ENCODE measurements at places on chromosomes 4 and X.

DNA sequence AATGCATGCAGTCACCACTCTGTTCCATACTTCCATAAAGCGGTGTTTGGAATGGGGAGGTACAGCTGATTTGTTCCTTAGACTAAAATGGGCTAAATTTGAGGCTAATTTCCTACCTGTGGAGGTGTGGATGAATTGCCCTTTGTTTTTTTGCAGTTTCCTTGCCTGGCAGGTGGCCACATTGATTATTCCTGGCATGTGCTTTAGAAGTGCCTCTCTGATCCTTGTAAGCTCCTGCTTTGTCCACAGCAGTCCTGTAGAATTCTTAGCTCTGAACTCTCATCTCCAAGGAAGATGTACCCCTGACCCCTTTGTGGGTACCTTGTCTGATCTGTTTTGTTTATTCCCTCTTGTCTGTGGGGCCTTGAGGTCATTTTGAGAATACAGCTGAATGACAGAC lies 136.8 kb downstream of the ADGRL3 start:
- H3K27ac ChIP-seq, result no peak overlapping the region
- H3K4me3 ChIP-seq, result no peak overlapping the region
- no peaks in the 10 kb centered on the region for H3K27me3 ChIP-seq
- no peak for DNase-seq
- no peaks in the 10 kb centered on the region for H3K36me3 ChIP-seq
- no peaks in the 10 kb centered on the region for H3K4me1 ChIP-seq

DNA sequence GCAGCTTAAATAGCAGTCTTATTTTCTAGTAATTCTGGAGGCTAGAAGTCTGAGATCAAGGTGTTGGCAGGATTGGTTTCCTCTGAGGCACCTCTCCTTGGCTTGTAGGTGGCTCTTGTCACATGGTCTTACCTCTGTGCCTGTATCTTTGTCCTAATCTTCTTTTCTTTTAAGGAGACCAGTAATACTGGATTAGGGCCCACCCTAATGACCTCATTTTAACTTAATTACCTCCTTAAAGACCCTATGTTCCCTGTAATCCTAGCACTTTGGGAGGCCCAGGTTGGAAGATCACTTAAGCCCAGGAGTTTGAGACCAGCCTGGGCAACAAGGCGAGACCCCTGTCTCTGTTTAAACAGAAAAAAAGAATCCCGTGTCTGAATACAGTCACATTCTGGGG lies 38.9 kb downstream of the ARHGAP10 start:
- H3K27ac ChIP-seq, result no peak overlapping the region
- H3K36me3 ChIP-seq, result no peaks in the 10 kb centered on the region
- H3K27me3 ChIP-seq, result no peaks in the 10 kb centered on the region
- no peak for DNase-seq
- peaks cover 51% of the 10 kb centered on the region for H3K4me1 ChIP-seq

DNA sequence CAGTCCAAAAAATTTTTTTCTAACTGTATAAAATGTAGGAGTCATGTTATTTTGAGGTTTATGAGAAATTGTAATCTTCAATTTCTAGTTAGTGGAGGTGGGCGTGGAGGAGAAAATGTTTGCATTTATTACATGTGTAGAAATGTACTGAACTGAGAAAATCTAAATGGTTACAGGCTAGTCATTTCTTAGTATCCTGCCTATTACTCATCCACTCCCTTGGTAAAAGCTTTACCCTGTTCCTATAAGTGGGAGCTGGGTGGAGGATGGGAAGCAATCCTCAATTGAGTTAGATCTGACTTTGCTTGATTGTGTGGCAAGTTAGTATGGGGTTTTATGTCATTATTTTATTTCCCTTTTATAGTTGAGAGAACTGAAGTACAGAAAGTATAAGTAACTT lies 73.8 kb downstream of the POLA1 start:
- H3K27me3 ChIP-seq, result no peaks in the 10 kb centered on the region
- peak; percentile 6 for DNase-seq

- no peak overlapping the region for H3K27ac ChIP-seq
- H3K27me3 ChIP-seq, result peaks cover 9% of the 10 kb centered on the region
- H3K4me3 ChIP-seq, result no peak overlapping the region
- H3K36me3 ChIP-seq, result no peaks in the 10 kb centered on the region
These were observed 626.7 kb upstream of the BOD1L1 start for GRCh38 chr4:14254252-14254651.

- no peaks in the 10 kb centered on the region for H3K27me3 ChIP-seq
- H3K4me1 ChIP-seq, result no peaks in the 10 kb centered on the region
- no peak overlapping the region for H3K4me3 ChIP-seq
- no peaks in the 10 kb centered on the region for H3K36me3 ChIP-seq
- H3K27ac ChIP-seq, result no peak overlapping the region
- peak; percentile 23 for DNase-seq
These were observed 30.5 kb upstream of the ENPP6 start for GRCh38 chr4:184248216-184248615.

- H3K27ac ChIP-seq, result no peak overlapping the region
- H3K27me3 ChIP-seq, result no peaks in the 10 kb centered on the region
- no peaks in the 10 kb centered on the region for H3K36me3 ChIP-seq
- no peak for DNase-seq
These were observed 502.1 kb upstream of the IGFBP7 start for GRCh38 chr4:57612279-57612678.

DNA sequence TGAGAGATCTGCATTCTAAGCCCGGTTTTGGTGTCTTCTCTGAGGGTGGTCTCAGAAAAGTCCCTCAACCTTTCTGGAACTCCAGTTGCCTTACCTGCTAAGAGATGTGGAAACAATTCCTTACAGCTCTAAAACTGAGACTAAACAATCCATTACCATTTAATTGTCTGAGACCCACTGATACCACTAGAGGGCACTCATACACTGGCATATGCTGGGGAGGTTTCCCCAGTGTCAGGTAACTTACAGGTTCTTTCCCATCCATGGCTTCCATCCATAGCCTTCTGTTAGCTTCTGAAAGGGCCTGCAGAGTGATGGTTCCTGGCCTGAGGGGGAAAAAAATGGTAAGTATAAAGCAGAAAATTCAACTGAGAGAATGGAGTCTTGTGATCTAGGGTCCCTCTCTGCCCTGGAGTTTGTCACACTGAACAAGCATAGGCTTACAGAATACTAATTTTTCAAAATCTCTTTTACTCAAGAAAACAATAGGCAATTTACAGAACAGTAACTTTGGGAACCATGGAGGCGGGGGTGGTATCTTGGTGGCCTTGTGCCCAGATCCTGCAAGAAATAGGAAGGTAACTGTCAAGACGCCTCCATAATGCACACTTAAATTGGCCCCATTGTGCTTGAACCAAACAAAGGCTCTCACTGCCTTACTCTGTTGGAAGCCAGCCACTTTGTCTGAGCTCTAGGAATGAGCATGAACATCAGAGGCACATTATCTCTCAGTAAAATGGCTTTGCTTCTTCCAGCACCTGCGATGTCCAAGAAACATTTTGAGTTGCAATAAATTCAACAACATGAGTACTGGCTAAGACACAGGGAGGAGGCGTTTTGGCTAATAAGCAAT lies 236.1 kb downstream of the OPHN1 start:
- H3K4me3 ChIP-seq, result no peak overlapping the region
- peak; percentile 54 for DNase-seq

DNA sequence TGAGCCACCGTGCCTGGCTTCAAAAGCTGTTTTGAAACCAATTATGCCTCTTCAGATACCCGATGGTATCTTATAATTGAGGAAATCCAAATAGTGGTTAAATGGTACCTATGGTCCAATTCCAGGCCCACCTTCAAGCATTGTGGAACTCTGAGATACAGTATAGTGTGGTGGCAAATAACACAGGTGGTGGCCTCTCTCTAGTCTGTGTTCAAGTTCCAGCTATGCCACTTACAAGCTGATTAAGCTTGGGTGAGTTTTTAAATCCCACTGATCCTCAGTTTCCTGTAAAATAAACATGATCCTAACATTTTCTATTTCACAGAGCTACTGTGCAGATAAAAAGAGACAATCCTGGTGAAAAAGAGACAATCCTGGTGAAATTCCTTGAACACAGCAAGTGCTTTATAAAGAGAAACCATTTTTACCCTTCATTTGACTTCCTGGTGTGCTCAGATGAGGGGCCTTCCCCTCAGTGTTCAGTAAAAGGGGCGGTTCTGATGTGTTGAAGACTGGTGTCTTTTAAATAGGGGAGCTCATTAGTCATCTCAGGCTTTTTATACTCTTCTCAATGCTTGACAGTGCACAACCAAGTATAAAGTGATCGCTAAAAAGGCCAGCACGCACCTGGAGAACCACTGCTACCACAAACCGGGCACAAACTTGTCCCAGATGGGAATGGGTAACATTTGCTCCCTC lies 30.8 kb upstream of the CD40LG start:
- no peaks in the 10 kb centered on the region for H3K36me3 ChIP-seq
- H3K4me1 ChIP-seq, result no peaks in the 10 kb centered on the region
- DNase-seq, result no peak
- no peak overlapping the region for H3K4me3 ChIP-seq
- no peak overlapping the region for H3K27ac ChIP-seq

DNA sequence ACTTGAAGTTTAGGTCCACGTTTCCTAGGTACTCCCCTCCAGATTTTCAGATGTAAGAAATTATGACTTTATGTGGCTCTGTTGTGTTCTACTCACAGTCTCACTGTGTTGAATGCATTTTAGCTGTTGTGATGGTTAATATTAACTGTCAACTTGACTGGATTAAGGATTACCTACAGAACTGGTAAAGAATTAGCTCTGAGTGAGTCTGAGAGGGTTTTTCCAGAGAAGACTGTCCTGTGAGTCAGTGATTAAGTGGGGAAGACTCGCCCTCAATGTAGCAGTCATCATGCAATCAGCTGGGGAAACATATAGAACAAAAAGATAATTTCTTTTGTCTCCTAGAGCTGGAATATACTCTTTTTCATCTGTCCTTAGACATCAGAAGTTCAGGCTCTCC lies 493.4 kb downstream of the ACTRT1 start:
- DNase-seq, result no peak
- H3K4me3 ChIP-seq, result no peak overlapping the region
- no peaks in the 10 kb centered on the region for H3K27me3 ChIP-seq

GRCh38 chrX:136752346-136752745 lies 28.4 kb downstream of the ARHGEF6 start:
- no peak overlapping the region for H3K4me3 ChIP-seq
- H3K4me1 ChIP-seq, result peaks cover 10% of the 10 kb centered on the region
- no peaks in the 10 kb centered on the region for H3K27me3 ChIP-seq
- no peaks in the 10 kb centered on the region for H3K36me3 ChIP-seq
- H3K27ac ChIP-seq, result peak overlapping the region; percentile 21

- peak; percentile 36 for DNase-seq
- no peak overlapping the region for H3K4me3 ChIP-seq
- H3K27ac ChIP-seq, result no peak overlapping the region
- no peaks in the 10 kb centered on the region for H3K27me3 ChIP-seq
- peaks cover 20% of the 10 kb centered on the region for H3K4me1 ChIP-seq
- no peaks in the 10 kb centered on the region for H3K36me3 ChIP-seq
These were observed 49.9 kb upstream of the SCRG1 start for GRCh38 chr4:173448608-173449379.

DNA sequence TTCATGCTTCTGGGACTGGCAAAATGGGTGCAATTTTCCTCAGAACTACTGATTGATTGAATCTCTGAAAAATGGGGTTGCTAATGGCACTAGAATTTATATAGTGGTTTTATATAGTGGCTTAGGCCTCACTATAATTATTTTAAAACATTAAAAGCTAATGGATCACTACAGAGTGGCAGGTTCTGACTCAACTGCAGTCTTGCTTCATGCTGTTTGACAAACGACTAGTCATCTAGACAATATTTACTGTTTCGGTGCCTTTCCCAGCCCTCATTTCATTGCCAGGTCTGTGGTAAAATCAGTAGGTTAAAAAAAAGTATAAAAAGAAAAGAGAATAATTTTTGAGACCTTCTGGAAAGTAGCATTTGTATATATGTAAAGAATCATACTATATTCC lies 352.8 kb upstream of the ATOH1 start:
- DNase-seq, result no peak
- H3K4me3 ChIP-seq, result no peak overlapping the region
- no peaks in the 10 kb centered on the region for H3K27me3 ChIP-seq
- H3K4me1 ChIP-seq, result no peaks in the 10 kb centered on the region

DNA sequence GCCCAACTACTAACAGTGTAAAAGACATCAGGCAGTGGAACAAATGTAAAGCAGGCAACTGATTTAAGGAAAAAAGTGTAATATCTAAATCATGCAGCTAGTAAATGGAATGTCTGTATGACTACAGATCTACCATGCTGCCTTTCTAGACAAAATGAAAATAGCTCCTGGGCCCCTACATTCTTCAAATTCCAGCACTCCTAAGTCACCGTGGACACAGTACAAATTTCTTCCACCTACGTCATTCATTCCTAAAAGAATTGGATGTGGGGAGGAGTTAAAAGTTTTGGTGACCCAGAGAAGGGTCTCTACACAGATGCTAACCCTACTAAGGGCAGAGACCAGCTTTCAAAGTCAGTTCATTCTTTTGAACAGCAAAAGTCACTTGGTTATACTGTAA lies 137.2 kb upstream of the ARHGEF9 start:
- DNase-seq, result peak; percentile 70
- H3K36me3 ChIP-seq, result no peaks in the 10 kb centered on the region
- H3K4me1 ChIP-seq, result peaks cover 32% of the 10 kb centered on the region
- peak overlapping the region; percentile 73 for H3K27ac ChIP-seq
- H3K27me3 ChIP-seq, result no peaks in the 10 kb centered on the region

DNA sequence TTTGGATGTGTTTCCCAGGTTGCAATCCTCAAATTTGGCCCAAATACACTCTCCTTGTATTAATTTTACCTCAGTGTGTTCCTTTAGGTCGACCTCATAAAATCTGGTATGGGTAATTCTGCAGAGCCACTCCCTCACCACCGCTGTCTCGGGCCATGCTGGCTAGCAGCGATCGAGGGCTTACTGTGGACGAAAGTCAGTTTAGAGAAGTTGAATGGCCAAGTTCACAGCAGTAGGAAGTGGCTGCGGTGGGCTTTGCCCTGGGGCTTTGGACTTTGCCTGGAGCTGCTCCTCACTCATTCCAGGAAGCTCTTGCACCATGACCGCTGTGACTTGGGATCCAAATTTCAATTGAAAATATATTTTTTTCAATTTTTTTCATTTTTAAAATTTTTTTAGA lies 19.6 kb downstream of the TMEM187 start:
- H3K36me3 ChIP-seq, result no peaks in the 10 kb centered on the region
- H3K27me3 ChIP-seq, result no peaks in the 10 kb centered on the region
- H3K4me1 ChIP-seq, result no peaks in the 10 kb centered on the region
- H3K4me3 ChIP-seq, result no peak overlapping the region
- no peak overlapping the region for H3K27ac ChIP-seq
- no peak for DNase-seq

DNA sequence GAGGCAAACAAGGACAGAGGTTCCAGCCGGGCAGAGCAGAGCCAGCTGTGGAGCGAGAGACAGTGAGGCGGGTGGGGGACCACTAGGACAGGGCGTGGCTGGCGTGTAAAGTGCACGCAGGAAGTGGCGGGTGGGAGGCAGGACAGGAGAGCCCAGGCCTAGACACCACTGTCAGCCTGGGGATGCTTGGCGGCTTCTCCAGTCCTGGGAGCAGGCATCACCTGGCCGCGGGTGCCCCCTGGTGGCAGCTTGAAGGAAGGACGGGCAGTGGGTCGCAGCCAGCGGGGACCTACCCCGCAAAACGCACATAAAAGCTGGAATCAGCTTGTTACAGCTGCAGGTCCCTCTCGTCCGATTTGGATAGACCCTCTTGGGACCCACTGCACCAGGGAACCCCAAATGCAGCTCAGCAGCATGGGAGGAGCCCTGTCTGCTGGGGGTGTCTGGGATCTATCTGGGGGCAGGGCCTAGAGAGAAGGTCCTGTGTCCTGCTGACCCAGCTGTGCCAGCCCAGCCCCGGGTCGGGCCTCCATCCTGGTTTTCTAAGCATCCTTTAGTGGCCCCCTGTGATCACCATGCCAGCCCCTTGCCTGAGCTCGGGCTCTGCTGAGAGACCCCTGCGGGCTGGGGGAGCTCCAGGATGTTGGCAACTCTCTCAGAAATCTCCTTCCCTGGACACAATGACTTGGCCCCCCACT lies 57.7 kb downstream of the WFS1 start:
- H3K27me3 ChIP-seq, result peaks cover 16% of the 10 kb centered on the region
- no peak overlapping the region for H3K27ac ChIP-seq
- DNase-seq, result peak; percentile 77
- no peaks in the 10 kb centered on the region for H3K36me3 ChIP-seq
- no peak overlapping the region for H3K4me3 ChIP-seq
- no peaks in the 10 kb centered on the region for H3K4me1 ChIP-seq
